ENCODE measurements at places on chromosomes 5 and 9.

DNA sequence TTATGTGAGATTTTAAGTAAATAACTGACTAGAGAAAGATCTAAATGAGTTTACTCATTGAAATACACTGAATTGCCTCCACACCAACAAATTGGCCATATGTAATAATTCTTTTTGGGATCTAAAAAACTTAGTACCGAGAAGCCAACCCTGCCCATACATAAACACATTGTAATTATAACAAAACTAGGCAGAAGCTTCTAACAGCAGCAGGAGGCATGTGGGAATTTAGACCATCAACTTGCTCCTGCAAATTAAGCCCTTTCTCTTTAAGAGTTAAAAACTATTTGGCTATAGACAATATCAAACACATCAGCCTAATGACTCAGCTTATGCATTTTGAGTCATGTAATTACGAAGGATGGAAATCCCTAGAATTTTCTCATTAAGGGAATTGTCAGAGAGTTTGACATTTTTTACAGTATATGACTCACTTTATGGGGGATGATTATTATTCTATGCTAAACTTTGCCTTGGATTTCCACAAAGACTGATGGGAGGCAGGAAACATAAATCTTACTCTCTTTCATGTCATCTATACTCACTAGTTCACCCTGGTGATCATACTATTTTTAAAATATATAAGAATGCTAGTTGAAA is 1.0 kb downstream of the IL7R start:
- DNase-seq, result peak; percentile 91

DNA sequence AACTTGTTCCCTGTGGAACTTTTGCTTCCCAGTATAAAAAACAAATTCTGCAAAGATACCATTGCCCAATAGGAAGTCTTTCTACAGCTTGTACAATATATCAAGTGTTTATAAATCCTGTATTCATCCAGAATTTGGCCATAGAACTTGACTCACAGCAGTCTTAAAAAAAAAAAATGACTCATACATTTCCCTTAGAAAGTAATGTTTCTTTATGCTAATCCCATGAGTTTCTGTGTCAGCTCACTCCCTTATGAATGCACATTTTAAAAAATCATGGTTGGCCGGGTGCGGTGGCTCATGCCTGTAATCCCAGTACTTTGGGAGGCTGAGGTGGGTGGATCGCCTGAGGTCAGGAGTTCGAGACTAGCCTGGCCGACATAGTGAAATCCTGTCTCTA is 89.3 kb upstream of the DMRT1 start:
- DNase-seq, result peak; percentile 84

- no peak for DNase-seq
Observed at GRCh38 chr5:68456756-68457217, 241.2 kb downstream of the PIK3R1 start.

DNA sequence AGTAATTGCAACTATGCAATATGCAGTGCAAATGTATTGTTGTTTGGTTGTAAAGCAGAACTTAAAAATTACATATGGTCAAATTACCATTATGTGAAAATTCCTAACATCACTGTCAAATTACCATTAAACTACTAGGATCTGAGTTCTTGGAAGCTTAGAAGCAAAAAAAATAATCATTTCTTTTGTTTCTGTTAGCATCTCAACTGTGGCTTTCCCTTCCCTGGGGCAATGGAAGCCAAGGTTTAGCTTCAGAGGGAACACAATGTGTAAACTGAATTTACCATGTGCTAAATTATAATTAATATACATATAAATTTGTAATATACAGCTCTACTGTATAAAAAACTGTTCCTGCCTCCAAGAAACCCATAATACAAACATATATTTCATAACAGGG is 159.4 kb downstream of the GNAQ start:
- DNase-seq, result no peak

GRCh38 chr9:2132484-2133082 is 117.4 kb downstream of the SMARCA2 start:
- peak; percentile 33 for DNase-seq
